Stimulated activated CD4-positive, alpha-beta T cell treated with anti-CD3 and anti-CD28 coated beads, Interleukin-1b, Interleukin-23, amount 100 ng/mL, for 1 hour (primary cell): ENCODE measurements at places on chromosomes 3 and 15.

DNA sequence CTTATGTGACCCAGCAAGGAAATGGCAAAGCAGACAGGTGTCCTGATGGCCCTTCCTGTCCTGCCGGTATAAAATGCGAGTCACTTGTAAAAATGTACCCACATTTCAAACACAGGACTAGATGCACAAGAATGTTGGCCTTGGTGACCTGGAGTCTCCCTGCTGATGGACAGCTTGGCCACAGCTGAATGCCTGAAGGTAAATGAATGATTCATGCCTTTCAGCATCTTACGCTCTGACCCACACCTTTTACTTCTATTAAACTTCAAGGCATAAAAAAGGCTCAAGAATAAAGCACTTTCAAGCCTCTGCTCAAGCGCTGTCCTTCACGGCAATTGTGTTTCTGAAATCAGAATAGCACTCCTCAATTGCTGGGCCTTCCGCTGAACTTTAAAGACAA lies 228.0 kb upstream of the SLCO3A1 start:
- no peak for DNase-seq

DNA sequence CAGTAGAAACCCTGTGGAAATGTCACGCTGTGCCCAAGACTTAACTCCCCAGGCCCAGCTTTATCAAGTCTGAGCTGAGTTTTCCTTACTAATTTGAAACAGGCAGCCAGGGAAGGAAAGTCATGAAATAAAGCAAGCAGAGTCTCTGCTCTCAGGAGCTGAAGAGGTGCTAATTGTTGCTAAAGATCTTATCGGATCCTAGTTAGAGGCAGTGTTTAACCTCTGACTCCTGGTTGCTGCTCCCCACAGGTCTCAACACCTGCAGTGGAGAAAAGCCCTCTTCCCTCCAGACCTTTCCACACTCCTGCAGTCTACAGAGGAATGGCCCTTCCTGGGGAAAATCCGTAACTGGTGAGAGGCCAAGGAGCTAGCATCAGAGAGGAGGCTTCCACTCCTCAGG lies 628.2 kb downstream of the NTRK3 start:
- DNase-seq = no peak

DNA sequence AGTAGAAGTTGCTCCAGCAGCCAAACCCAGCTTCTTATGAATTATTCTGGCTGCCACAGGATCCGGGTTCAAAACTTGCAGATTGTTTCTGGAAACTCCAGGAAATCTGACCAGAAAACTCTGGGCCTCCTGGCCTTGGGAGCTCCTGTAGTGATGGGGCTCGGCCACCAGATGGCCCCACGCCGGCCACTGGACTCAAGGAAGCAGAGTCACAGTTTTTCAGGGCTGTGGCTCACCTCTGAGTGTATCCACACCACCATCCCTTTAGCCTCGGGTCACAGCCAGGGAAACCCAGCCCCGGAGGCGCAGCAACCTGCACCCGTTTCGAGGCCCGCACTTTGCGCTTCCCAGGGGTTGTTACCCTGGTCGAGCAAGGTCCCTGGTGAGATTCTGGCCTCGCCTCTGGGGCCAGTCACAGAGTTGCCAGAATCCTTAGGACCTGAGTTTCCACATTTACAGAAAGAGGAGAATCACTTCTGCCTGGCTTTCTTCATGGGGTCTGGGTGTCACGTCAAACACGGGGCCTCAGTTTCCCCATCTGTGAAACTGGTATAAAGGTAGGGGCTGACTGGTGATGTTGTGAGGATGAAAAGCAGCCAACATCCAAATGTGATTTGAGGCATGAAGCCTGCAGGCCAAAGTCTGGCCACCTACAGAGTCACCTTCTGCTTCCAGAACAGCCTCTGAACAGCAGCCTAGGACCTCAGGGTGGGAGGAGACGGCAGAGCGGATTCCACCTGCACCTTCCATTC lies 53.5 kb upstream of the LCTL start:
- DNase-seq = no peak

DNA sequence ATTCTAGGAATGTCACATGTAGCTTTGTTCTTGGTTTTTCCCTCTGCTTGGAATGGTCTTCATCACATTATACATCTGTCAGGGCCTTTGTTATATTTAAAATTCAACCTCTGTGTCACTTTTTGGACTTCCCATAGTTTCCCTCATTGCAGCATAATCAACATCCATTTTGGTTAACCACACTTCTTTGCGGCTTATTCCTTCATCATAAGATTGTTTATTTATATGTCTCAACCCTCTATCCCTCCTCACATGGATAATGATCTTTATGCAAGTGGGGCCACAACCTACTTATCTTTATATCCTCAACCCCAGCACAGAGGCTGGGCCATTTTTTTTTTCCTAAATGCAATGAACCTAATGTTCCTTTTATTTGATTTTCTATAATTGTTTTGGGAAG lies 260.0 kb upstream of the THBS1 start:
- DNase-seq = no peak

- DNase-seq = no peak
Measured at GRCh38 chr3:177934001-177934891, 602.0 kb upstream of the KCNMB2 start.

DNA sequence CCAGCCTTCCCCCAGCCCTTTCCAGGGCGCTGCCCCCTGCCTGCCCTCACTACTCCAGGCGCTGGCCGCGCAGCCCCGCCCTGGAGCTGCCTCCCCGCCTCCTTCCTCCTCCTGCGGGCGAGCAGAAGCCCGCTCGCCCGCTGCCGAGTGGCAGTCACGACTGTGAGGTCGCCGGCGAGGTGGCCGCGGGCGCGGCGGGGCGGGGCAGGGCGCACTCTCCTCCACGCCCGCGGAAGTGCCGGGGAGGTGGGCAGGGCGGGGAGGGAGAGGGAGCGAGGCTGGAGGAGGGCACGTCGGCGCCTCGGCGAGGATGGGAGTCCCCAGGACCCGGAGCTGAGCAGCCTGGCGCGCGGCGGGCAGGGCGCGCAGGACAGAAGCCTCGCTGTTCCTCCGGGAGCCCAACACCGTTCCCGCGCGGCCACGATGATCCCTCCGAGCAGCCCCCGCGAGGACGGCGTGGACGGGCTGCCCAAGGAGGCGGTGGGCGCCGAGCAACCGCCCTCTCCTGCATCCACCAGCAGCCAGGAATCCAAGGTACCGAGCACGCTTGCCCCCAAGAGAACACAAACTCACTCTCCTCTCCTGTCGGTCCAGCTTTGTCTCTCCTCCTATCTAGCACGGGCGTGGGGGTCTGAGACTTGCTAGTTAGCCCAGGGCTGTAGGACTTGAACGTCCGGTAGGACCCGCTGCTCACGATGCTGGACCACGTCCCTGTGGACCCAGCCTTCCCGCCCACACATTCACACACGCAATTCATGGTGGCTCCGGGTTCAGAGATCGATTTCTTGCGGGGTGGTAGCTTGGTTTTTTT lies at the start of gene STAC:
TSS of gene STAC (plus strand) at position 284 of the 811 bp plus-strand sequence. CDS start at position 424, 140 bp downstream.
- no peak for DNase-seq

- DNase-seq = no peak
Measured at GRCh38 chr3:102136183-102136582, 286.9 kb downstream of the NFKBIZ start.

- DNase-seq = no peak
Measured at GRCh38 chr3:147736226-147736625, 327.1 kb downstream of the ZIC1 start.

- DNase-seq = no peak
Measured at GRCh38 chr3:183306798-183307671, 54.0 kb downstream of the B3GNT5 start.

DNA sequence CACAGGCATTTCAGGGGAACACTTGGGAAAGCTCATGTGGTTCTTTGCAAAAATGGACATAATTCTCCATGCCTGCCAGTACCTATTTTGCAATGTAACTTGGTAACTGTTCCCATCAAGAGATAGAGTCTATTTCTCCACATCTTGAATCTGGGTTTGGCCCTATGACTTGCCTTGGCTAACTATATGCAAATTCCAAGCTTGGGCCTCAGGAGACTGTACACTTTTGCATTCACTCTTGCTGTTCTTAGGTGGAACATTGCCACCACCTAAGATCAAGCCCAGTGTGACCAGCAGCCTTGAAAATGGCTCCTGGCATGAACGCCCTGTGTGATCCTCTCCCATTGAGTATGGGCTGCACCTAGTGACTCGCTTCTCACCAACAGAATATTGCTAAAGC lies 19.8 kb upstream of the SMAD6 start:
- no peak for DNase-seq

- no peak for DNase-seq
Measured at GRCh38 chr3:127408022-127408683, 120.3 kb upstream of the PRR20G start.

DNA sequence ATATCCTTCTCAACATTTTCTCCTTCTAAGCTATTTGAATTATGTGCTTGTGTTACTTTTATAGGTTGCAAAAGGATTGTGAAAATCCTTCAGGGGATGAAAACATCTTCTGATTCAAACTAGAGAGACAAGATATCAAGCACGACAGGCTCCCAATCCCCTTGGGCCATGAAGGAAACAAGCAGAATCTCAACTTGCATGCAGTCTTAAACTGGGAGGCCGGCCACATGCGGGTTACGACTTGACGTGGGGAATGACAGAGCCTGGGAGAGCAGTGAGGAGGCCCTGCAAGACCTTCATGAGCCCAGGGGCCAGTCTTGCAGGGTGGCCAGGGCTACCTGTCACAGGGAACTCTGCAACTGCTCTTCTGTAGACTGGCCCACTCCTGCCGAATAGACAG lies 94.4 kb downstream of the SCN11A start:
- DNase-seq = no peak

- DNase-seq = no peak
Measured at GRCh38 chr15:59958288-59958687, 45.8 kb upstream of the FOXB1 start.

GRCh38 chr3:114194750-114195149 lies 15.9 kb upstream of the DRD3 start:
- DNase-seq = no peak
